ENCODE measurements at places on chromosomes 12 and 14.

DNA sequence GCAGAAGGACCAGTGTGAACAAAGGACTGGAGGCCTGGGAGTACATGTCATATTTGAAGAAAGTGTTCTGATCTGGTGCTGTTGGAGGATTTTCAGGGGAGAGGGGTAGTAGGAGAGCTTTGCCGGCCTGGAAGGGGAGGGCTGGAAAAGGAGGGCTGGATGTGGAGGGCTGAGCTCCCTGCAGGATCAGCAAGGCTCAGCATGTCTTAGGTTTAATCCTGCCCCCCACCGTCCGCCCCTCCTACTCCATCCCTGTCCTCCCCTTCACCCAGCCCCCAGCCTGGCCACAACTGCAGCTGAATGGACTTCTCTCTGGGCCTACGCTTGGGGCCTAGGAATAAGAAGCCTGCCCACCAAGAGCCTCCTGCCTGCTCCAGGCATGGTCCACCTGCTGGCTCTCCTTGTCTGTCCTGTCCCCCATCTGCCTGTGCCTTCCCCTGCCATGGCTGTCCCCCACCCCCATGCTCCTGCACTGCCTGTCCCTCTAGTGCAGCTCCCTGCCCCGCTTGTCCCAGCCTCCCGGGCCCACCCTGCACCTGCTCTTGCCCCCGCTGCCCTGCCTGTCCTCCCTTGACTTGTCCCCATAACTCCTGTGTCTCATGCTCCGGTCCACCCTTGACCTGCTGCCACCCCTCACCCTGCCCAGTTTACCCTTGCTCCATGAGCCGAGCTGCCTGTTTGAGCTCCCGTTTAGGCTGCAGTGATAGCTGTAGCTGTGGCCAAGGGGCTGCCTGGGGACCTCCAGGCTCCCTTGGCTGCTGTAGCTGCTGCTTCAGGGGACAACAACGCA is 9.8 kb upstream of the RARG start:
- no peak for DNase-seq

GRCh38 chr12:71591601-71592000 is 72.0 kb downstream of the ZFC3H1 start:
- no peak for DNase-seq

DNA sequence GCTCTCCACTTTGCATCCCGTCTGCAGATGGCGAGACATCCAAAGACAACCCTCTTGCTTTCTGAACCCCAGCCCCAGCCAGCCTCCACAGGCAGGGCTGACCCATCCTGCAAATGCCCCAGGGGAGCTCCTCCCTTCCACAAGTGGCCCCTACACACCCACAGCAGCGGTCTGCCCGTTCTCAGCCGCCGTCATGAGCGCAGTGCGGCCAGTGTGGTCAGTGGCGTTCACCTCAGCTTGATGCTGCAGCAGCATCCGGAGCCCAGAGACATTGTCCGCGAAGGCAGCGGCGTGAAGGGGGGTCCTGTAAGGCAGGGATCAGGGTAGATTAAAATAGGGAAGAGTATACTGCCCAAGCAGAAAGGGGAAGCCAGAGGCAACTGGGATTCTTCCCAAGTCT is 13.7 kb downstream of the ANKRD52 start:
- DNase-seq = no peak

DNA sequence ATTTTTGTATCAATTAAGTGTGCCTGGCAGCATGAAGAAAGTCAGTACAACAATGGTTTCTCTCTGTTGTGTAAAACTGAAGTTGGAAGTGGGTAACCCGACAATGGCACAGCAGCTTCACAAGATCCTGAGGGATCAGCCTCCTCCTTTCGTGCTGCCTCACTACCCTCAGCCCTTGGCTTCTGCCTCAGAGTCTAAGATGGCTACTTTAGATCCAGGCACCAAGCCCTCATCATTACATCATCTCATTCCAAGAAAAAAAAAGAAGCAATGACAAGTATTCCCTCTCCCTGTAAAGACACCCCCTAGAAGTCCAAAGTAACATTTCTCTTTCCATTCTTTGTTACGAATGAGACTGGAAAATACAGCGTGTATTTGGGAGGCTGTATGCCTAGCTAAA is 92.6 kb downstream of the DNAI7 start:
- DNase-seq = no peak

GRCh38 chr12:82818271-82819035 is 131.7 kb downstream of the TMTC2 start:
- no peak for DNase-seq

Measured in CD4-positive, alpha-beta T cell treated with Interleukin-17A for 1 hour (primary cell).